ENCODE measurements at places on chromosomes 13 and 19.

DNA sequence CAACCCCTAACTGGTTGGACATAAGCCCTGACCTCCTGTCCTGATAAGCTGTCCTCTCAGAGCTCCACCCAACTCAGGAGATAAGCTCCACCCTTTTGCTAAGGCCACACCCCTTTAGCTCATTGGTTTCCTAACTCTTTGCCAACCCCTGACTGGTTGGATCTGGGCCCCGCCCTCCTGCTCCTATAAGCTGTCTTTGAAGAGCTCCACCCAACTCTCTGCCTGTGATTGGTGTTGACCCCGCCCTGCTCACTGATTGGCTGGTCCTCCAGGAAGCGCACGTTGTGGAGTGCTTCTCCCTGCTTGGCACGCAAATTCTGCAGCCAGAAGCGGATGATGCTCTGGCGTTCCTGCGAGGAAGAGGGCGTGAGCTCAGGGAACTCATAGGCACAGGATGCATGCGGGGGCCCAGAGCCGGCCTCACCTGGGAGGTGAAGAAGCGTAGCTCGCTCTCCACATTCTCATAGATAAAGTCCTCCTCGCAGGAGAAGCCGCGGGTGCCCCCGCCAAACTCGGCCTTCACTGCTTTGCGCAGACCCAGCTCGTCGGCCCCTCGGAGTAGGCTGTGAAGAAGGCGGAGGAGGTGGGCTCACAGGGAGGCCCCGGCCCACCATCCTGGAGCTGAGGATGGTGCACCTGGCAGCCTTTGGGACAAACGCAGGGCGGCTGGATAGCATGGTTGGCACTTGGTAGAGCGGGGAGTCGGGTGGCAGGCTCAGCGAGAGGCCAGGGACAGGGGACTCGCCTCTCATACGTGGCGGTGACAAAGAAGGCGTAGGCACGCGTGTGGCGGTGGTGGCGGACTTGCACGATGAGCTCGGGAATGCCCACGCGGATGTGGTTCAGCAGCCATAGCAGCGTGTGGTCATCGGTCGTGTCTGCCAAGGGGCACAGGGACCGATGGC, 1.7 kb downstream of the ANO8 start:
- peak; percentile 92 for DNase-seq

DNA sequence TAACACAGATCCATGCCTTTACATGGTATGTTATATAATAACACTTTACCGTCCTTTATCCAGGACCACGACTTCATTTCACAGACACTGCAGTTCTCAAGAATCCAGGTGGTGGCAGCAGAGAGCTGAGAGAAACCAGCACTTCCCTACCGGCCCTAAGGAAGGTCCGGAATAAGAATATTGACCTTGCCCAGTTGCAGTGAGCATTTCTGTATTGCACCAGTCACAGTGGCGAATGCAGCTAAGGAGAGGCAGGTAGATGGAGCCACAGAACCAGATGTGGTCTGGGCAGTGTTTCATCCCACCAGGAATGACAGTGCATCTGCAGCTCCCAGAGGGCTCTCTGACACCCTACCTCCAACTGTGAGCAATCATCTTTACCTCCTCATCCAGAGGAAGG, 44.6 kb downstream of the ZNF787 start:
- DNase-seq = no peak

- peak; percentile 77 for DNase-seq
Measured at GRCh38 chr19:17889609-17890214, 18.0 kb downstream of the SLC5A5 start.

DNA sequence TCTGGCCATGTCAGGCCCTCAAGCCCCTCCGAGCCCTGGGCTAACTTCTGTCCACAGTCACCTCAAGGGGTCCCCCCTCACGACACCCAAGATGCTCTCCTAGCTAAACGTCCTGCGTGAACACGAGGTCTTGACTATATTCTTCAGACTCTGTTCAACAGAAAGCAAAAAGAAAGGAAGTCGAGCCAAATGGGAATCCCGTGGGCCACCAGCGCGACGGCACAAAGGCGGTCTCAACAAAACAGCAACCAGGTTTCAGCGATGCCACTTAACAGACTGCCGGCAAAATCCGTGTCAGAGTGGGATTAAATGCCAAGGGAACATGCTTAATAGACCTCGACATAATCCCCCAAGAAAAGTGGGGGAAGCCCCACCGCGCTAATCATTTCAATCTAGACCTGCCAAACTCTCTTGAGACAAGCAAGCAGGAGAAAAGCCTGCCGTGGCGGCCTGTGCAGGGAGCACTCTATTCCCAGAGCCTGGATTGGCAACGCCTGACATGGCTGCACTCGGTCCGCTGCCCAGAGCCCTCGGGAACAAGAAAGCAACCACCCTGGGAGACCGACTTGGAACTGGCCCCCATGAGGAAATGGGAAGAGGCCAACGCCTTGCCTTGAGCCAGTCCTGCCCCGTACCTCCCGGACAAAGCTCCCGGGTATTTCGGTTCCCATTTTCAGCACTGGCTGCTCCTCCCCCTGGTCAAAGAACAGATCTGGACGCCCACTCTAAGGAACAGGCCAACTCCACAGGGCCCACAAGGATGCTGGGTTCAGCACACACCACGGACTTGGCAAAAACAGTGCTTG, 16.0 kb downstream of the ZC3H4 start:
- no peak for DNase-seq

DNA sequence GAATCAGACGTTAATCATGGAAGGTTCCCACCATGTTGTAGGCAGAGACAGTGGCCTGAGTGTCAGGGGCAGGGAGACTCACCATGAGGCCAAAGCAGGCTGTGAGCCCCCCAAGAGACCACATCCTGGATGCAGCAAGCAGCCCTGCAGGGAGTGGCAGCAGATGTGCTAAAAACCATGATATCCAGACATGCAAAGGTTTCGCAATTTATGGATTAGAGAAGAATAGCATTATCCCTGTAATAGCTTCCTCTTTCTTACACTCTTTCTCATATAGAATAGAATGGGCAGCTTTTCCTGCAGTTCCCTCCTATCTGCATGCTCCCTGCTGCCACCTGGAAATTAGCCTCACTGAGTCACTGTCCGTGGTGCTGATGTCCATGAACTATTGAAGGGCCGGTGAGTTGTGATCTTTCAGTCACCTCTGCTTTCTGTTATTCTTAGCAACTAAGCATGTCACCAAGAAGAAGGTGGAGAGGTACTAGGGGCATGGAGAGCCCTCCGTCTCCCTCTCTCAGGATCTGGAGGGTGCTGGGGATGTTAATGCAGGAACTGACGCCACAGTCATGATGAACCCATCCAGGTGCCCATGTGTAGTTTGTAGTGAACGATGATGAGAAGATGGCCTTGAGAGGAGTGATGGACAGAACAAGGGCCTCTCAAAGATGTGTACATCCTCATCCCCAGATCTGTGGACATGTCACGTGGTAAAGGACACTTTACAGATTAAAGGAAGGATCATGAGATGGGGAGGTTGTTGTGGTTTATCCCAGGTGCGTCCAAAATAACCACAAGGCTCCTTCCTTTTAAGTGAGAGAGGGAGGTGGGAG, 9.9 kb downstream of the CEACAM4 start:
- peak; percentile 30 for DNase-seq

DNA sequence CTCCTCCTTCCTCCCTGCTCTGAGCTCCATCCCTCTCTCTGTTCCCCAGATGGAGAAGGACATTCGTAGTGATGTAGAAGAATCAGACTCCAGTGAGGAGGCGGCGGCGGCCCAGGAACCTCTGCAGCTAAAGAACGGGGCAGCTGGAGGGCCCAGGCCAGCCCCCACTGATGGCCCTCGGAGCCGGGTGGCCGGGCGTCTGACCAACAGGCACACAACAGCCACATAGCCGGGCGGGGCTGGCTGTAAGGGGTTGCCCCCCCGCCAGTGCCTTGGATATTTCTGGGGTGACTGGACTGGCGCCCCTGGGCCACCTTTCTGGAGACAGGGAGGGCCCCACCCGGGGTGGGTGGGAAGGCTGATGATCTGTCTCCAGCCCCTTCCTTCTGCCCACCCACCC, 46.3 kb downstream of the CD320 start:
- DNase-seq = no peak

DNA sequence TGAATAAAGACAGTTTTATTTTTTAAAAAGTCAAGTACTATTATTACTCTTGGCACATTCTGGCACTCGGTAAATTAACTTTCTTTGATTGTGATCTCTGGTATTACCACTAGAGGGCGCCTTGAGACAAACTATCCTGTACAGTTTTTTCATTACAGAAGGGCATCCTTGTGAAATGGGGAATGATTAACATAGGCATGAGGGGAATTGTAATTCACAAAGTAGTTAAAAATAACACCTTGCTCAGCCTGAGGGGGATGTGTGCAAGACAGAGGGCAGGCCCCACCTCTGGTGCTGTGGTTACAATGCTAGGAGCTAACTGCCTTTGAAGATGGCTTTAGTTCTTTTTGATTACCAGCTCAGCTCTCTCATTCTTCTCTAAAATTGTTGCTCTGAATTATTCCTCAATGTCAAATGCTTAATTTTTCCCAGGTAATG, 24.2 kb upstream of the C1QTNF9B start:
- DNase-seq = peak; percentile 68

All from H9 (cell line).